Caki2 (cell line): ENCODE measurements at places on chromosomes 11 and 22.

GRCh38 chr22:41725510-41726110 is 26.3 kb downstream of the MEI1 start:
- DNase-seq, result peak; percentile 7

GRCh38 chr11:133723056-133723455 is 122.3 kb downstream of the SPATA19 start:
- no peak for DNase-seq

- DNase-seq, result no peak
These were observed at the start of gene SLC43A3 for GRCh38 chr11:57426929-57427726. TSS of gene SLC43A3 (minus strand) at chr11:57427121. CDS start at chr11:57426172, 949 bp downstream.

DNA sequence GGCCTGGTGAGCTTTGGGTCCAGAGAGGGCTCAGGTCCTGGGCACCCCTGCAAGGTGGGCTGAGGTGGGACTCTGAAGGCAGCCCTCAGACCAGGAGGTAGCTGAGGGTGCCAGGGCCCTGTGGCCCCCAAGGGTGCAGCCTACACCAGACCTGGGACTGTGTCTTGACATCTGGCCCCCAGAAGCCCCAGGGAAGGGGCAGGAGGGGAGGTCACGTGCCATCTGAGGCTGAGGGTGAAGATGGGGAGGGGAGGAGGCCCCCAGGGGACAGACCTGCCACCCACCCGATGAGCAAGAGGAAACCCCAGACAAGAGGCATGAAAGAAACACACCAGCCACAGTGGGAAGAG is 520.2 kb downstream of the BRD1 start:
- no peak for DNase-seq
